DMS 273 treated with DMSO at 0.1 percent for 48 hours (cell line): ENCODE measurements at places on chromosomes 11 and 22.

- DNase-seq = no peak
Measured at GRCh38 chr22:44538518-44539315, 40.7 kb upstream of the RTL6 start.

- DNase-seq = peak; percentile 47
Measured at GRCh38 chr22:30802202-30803166, 107.8 kb downstream of the OSBP2 start.

- DNase-seq = no peak
Measured at GRCh38 chr11:86749821-86750401, 50.4 kb upstream of the PRSS23 start.

DNA sequence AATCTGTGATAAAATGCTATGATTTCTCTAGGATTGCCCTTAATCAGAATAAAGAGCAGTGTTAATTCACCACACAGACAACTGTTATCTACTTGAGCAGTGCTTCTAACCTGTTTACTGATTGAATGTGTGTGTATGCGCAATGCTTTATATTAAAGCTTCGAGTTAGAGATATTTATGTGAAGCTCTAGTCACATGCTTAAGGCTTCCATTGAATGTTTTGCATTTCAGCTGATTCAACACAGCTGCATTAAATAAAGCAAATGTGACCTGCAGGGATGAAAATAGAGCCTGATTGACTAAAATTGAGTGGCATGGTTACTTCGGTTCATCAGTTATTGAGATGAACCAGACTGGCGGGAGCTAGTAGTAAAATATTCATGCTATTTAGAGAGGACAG lies 395.3 kb downstream of the JRKL start:
- DNase-seq = no peak

DNA sequence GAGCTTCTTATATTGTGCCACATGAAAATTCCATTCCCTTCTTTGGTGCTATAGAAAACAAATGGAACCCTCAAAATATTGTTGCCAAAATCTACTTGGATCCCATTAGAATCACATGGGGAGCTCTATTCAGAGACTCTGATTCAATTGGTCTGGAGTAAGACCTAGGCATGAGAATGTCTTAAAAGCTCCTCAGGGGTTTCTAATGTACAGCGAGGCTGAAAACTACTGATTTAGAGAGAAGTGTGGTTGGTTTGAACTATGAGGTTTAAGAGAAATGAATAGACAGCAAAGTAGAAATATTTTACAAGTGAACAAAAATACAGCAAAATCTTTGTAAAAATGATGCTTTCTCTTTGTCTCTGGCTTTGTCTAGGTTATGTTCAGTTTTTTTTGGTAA lies 514.7 kb downstream of the CNTN5 start:
- DNase-seq = no peak

GRCh38 chr22:50032109-50032871 lies 19.7 kb upstream of the IL17REL start:
- no peak for DNase-seq

GRCh38 chr11:128837627-128838026 lies 29.5 kb downstream of the KCNJ1 start:
- no peak for DNase-seq

GRCh38 chr11:6402561-6402981 lies 12.3 kb downstream of the SMPD1 start:
- no peak for DNase-seq

DNA sequence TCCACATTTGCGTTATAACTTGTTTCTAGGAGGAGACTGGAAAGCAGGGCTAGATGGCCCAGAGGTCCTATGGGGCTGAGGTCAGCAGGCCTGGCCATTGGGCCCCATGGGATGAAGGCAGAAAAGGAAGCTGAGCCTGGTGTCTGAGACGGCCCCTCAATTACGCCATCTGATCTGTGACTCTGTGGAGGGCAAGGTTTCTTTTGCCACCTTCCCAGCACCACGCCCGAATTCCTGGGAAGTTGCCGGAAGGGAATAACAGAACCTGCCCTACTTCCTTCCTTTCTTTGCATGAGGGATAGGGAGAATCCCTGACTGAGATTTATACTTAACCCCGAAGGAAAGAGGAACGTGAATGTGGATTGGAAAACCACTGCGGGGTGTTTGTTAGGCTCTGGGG lies 118.1 kb downstream of the MPPED1 start:
- DNase-seq = no peak

DNA sequence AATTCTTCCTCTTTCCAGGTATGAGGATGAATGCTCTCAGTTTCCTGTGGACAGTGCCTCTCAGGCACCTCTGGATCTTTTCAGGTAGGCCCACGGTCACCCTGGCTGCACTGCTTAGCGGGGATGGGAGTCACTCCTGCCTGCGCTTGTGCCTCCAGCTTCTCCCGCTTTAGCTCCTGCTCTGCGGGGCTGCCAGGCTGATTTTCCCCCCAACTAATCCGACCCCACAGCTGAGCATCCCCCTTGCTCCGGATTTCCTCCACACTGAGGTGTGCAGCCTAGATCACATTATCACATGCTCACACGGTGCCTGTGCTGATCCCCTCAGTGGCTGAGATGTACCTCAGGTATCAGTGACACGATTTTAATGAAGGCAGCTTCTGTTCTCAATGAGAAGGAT lies 879.1 kb downstream of the OPCML start:
- DNase-seq = no peak

DNA sequence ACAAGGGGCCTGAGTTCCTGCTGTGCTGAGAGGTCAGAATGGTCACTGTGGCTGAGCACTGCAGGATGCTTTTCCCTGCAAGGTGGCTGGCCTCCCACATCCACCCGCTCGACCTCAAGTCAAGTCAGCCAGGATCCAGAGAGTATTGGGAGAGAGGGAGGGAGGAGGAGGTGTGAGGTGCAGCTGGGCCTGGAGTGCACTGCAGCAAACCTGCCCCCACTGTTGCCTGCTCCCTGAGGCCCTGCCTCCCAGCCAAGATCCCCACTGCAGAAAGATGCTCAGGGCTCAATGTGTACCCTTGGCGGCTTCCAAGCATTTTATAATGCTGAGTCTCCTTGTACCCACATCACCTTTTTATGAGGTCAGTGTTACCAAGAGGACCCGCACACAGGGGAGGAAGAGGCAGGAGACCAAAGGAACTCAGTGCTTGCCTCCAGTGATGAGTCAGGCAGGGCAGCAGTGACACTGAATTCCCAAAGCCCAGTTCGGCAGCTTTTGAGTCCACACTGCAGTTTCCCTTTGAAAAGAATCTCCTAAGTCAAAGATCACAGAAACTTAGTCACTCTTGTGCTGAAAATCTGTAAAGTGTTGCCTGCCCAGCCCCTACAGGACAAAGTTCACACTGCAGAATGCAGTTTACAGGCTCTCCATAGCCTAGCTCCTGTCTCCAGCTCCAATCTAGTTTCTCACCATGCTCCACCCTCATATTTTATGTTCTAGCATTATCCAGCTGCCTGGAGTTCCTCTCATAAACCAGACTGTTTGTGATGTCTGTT lies 3.1 kb downstream of the ENDOD1 start:
- no peak for DNase-seq

- DNase-seq = no peak
Measured at GRCh38 chr22:39999144-39999757, 4.5 kb downstream of the FAM83F start.

GRCh38 chr11:78417175-78417887 lies at the start of gene GAB2:
GAB2 (minus strand) TSS chr11:78417820; CDS start chr11:78417720, 100 bp downstream.
- DNase-seq = no peak

DNA sequence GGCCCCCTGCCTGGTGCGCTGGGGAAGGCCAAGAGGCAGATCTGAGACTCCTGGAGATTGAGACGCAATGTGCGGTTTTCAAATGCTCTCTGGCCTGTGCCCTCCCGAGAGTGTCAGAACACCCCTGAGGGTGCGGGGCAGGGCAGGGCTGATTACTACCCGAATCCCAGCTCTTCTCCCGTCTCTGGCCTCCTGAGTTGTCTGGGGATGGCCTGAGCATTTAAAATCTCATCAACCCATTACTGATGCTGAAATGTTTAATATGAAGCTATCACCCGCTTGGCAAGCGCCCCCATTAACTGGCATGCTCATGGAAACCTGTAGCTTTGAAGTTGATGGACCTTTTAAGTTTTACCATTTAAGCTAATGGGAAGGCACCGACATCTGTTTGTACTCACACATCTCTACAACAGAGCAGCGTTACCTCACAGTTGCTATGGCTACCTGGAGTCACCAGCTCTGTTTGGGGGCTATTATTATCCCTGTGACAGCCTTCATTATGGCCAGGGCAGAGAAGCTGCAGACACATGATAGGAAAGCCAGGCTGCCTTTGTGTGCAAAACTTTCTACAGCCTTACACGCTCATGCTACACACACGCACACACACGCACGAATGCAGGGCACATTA lies 3.6 kb upstream of the MB start:
- DNase-seq = no peak

GRCh38 chr11:65382033-65382803 lies at the start of gene SLC25A45:
SLC25A45 (minus strand) TSS chr11:65382646; CDS start chr11:65381951, 695 bp downstream.
- DNase-seq = peak; percentile 88

- DNase-seq = no peak
Measured at GRCh38 chr22:24040946-24041345, 29.8 kb downstream of the CABIN1 start.

DNA sequence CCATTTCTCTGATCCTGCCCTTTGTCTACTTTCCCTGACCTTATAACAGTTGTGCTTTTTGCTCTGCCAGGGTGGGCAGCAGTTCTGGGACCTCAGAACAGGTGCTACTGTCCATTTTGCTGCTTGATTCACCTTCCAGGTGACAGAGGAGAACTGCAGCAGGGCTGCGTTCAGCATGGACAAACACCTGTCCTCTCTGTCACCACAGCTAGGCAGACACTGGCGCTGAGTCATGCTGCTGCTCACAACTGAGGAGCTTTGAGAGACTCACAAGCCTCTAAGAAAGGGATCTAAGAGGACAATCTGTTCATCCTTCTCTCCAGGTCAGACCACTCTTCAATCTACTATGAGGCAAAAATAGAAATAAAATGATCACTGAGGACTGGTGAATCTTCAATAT lies 1144.5 kb upstream of the CCDC90B start:
- DNase-seq = no peak

- DNase-seq = no peak
Measured at GRCh38 chr11:61911701-61912529, 5.5 kb downstream of the RAB3IL1 start.

- DNase-seq = no peak
Measured at GRCh38 chr11:94152678-94153065, 24.0 kb downstream of the PANX1 start.

DNA sequence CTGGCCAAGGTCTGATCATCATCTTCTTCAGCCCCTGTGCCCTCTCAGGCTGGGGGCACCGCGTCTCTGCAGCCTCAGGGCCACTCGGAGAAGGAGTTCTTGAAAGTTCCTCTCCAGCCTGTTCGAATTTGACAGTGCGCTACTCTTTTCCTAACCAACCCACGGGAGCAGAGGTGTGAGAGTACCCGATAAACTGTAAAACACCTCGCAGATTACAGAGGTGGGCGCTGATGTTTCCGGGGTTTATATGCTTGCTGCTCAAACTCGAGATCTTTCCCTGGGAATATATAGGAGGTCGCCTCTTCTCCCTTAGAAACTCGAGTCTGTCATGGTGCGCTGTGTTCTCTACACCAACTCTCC lies 515 bp downstream of the CTR9 start:
- no peak for DNase-seq

DNA sequence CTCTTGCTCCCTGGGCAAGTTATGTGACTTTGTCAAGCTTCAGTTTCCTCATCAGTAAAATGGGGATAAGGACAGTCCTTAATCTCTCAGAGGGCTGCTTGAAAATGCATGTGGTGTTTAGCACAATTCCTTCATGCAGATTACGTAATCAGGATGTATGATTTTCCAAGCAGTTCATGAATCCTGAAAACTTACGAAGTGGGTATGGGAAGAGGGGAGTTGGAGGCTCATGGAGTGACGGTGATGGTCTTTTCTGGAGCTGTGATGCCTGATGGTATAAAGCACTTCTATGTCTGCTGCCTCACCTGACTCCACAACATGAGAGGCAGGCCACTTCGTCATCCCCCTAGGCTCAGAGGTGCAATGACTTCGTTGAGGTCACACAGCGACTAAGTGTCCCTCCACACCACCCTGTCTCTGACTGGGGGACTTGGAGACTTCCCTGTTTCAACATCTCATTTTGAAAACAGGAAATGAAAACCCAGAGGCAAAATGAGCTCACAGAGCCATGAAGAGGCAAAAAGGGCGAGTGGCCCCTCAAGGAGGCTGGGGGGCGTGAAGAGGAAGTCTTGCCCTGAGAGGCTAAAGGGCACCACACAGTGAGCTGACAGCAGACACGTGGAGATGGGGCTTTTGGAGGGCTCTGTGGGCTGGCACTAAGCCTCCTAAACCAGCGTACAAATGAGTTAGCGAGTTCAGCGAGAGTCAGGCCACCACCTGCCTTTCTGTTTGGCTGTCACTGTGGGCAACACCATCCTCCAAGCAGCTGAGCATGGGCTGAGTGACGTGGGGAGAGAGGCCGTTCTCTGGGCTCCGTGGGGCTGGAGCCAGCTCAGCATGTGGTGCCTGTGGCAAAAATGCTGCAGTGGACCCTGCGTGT lies 10.1 kb downstream of the MCM5 start:
- DNase-seq = no peak

DNA sequence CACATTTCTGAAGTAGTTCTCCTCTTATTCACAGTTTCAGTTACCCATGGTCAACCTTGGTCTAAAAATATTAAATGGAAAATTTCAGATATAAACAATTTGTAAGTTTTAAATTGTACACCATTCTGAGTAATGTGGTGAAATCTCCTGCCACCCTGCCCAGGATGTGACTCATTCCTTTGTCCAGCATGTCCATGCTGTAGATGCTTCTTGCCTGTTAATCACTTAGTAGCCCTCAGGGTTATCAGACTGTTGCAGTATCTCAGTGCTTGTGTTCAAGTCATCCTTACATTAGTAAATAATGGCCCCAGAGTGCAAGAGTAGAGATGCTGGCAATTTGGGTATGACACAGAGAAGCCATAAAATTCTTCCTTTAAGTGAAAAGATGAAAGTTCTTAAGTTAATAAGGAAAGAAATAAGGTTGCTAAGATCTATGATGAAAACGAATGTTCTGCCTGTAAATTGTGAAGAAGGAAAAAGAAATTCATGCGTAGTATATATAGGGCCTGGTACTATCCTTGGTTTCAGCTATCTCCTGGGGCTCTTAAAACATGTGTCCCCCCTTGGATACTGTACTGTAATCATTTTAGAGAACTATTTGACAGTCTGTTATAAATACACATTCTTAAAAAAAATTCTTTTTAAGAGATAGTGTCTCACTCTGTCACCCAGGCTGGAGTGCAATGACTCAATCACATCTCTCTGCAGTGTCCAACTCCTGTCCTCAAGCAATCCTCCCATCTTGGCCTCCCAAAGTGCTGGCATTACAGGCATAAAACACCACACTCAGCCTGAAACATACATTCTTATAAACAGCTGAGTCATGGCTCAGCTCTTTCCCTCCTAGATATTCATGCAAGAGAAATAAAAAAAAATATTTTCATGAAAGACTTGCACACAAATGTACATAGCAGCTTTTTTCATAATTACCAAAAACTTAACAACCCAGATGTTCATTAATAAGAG lies 31.3 kb downstream of the MTNR1B start:
- DNase-seq = no peak

DNA sequence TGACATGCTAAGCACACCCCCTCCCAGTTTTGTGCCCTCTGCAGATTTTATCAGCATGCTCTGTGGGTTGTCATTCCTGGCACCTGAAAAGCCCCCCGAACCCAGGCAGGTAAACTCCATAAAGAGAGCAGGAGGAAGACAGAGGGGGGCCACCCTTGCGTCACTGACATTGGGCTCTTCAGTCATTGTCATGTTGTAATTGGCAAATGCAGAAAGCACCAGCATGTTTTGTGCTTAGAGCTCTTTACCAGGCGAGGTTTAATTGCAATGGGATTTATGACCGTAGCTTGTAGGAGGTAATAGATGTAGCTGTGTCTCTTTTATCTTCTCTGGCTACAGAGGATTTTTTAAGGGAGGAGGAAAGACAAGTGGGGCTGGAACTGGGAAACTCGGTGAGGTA lies 201.7 kb downstream of the GRIK4 start:
- DNase-seq = no peak

- no peak for DNase-seq
Measured at GRCh38 chr11:1877211-1878136, 14.2 kb downstream of the PRR33 start.
